ENCODE measurements at places on chromosomes 1 and 21.

DNA sequence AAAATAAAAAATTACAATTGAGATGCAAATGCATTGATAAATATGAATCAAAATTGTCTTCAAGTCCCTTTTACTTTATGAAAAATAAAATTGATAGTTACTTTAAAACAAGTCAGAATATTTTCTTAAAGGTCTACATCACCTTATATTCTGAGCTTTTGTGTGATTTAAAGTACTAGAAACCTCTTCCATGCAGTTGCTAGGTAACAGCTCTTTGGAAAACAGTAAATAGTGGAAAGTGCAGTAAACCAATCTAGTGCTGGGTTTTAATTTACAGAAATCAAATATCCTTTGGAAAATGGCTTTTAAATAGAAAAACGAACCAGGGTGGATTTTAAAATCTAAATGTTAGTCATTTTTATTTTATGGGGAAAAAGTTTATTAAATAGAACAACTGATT lies 227.9 kb downstream of the KCNT2 start:
- no peak for DNase-seq

DNA sequence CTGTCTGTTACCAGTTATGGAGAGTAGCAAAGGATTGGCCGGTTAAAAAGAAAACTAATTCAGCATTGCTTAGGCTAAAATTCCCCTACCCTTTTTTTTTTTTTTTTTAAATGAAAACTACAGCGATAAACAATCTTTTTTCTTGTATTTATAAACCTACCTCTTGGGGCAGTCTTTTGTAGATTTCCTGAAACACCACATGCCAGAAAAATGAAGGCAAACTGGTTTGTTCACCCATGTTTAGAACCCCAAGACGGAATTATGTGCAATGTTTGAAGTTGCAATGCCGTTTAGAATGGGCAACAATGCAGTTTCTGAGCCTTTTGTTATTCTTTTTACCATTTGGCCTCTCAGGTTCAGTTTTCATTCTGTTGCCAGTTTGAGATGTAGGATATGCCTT lies 59.1 kb downstream of the PRDM2 start:
- no peak for DNase-seq

DNA sequence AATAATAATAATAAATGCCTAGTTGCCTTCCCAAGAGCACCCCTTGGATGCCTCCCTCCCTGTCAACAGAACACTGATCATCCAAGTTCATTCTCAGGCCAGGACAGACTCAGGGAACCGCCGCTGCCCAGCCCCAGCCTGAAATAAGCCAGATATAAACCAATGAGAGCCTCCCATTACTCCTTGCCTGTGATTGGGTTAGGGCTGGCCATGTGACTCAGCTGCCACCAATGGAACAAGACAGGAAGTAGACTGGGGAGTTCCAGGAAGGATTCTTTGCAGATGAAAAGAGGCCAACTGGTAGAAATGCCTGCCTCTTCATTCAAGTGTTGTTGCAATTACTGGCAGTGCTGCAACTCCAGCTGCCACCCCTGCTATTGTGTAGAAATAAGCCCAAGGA lies 146.4 kb upstream of the TIAM1 start:
- DNase-seq = no peak

- no peak for DNase-seq
These were observed 11.5 kb downstream of the HIPK1 start for GRCh38 chr1:113940365-113941244.

DNA sequence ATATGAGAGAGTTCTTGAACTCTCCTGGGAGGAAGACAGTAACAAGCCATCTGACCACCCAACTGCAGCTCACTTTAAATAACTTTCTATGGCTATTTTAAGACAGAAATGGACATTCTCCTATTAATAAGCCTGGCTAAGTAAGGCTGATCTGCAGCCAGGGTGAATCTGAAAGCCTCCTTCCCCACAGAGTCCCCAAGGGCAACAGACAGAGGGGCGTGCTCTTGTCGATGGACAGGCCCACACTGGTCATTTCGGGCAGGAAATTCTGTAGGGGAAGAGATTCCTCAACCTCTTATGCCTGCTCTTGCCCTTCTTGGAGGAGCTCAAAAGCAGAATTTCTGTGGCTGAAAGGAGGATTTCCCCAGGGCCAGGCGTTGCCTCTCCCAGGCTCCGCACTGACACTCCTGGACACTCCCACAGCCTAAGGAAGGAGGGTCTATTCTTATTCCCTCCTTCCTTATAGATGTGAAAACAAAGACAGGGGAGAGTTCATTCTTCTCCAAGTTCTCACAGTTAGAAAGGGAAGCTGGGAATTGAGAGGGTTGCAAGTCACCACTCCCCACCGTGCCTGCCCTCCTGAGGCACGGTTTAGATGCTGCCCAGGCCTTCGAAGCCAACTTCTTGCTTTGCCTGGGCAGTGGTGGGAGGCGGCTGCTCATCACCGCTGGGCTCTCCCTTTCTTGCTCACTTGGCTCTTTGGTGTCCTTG lies 17.9 kb upstream of the KANK4 start:
- DNase-seq = no peak
